NB4 (cell line): ENCODE measurements at places on chromosomes 7 and 10.

DNA sequence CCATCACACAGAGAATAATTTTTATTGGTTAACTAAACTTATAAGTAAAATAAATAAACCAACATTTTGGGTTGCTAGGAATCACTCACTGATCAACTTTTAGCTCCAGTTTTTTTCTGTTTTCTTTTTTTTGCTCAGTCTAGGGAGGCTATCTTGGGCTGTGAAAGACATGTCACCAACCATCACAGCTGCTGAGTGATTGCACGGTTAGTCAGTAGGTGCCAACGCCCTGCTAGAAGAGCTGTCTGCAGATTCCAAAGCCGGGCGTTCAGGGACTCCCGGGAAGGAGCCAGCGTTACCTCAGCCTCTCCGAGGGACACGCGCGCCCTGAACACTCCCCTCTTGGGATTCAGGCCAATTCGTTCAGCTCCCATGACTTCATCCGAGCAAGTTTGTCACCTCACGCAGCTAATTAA is 604 bp upstream of the STAM start:
- no peak for DNase-seq

- no peak for DNase-seq
These were observed 17.4 kb upstream of the SLC35G1 start for GRCh38 chr10:93876381-93876780.

GRCh38 chr7:105680505-105681187 is 99.4 kb upstream of the EFCAB10 start:
- no peak for DNase-seq

GRCh38 chr10:29386342-29386999 is 97.6 kb downstream of the LYZL1 start:
- DNase-seq = peak; percentile 21

GRCh38 chr10:76358743-76359395 is 927.4 kb downstream of the LRMDA start:
- DNase-seq = no peak

DNA sequence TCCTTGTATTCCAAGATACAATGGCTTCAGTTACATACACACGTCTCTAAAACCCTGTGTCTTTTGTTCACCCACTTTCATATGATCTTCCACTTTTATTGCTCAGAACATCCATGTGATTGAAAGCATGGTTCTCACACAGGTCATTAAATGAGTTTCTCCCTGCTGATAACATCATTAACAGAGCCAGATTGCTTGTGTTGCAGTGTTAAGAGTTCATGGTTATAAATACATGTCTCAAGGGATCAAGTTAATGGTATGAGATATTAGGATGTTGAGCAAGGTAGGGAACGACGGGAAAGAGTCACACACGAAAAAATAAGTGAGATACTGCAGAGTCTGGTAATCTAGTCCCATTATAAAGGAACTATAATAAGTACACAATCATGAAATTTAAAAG is 861.5 kb downstream of the SORCS1 start:
- no peak for DNase-seq

- DNase-seq = no peak
These were observed 27.3 kb upstream of the CYP3A5 start for GRCh38 chr7:99707096-99707495.

DNA sequence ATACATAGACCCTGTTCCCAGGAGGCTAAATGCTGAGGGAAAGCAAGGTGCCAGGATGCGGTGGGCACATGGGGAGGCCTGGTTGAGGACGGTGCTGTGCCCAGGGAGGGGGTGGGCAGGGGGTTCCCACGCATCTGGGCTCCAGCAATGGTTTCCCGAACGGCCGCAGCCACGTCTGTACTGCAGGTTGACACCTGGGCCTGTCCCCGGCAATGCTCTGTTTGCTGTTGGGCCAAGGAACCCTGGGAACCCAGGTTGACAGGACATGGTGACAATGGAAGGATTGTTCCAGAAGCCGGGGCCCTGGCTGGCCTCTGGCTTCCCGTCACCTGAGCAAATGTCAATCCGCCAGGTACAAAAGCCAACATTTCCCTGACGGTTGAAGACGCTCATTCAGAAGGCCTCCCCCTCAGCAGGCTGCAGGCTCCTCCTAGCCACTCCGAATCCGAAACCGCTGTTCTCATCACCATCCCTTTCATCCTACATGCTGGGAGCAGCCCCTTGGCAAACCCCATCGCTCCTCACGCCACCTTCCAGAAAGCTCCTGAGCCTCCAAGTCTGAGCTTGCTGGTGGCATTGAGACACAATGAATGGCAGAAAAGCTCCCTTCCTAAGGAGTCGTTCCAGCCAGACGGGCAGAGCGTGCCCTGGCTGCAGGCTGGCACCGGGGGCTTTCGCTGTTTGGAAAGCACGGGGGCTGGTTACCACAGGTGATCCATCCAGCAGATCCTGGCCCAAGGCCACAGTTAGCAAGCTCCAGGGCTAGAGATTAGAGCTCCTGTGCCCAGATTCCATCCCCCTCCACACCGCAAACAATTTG is 31.2 kb downstream of the SPOCK2 start:
- DNase-seq = no peak

- DNase-seq = no peak
These were observed 146.5 kb downstream of the JMJD1C start for GRCh38 chr10:63319231-63319630.

DNA sequence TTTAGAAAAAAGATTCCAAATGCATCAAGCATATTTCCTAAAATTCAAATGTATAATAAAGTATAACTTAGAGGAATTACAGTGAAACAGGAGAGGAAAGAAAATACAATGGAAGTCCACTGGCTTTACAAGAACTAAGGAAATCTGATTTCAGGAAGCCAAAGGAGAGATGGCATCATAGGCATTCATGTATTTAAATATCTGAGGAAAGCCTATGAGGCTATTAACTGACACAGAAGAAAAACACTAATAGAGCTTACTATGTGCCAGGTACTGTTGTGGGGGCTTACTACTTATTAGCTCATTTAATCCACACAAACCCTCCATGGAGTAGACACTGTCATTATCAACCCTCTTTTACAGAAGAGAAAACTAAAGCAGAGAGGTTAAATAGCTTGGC is 92.2 kb downstream of the SRPK2 start:
- DNase-seq = no peak

DNA sequence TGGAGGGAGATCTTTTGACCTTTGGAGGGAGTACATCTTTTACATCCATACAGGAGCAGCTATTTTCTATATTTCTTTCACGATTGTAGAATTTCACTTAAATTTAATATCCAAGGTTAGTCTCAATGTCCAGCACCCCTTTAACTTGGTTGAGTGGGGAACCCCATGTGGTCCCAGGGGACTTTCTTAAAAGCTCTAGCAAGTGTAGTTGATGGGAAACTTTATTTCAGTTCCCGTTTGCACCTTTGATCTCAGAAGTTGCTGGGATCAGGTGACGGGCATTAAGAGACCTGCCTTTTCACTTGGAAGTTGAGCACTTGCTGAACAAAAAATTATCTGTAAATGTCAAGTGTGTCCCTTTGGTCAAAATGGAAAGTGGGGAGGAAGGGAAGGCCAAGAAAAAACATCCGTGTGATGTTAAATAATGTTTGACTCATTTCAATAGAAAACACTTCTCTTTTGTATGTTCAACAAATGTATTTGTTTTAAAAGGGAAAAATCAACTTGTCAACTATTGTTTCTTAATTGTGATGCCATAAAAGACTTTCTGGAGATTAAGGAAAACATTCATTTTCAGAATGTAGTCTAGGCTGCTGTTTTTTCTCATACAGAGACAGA is 370.1 kb upstream of the GALNT17 start:
- no peak for DNase-seq

DNA sequence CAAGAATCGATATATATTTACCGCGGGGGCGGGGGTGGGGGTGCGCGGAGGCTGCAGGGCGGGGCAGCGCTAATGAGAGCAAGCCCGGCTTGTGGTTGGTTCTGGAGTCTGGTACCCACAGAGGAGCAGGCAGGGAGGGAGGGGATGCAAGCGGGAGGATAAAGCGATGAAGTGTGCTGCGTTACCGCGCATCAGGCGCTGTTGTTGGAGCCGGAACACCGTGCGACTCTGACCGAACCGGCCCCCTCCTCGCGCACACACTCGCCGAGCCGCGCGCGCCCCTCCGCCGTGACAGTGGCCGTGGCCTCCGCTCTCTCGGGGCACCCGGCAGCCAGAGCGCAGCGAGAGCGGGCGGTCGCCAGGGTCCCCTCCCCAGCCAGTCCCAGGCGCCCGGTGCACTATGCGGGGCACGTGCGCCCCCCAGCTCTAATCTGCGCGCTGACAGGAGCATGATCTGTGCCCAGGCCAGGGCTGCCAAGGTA is at the start of gene HECW1:
Gene HECW1, plus strand, starts transcription at position 189 of the 482 bp plus-strand sequence. CDS start 131,259 bp downstream, outside the sequence.
- DNase-seq = no peak

GRCh38 chr7:24325708-24326107 is 41.7 kb downstream of the NPY start:
- no peak for DNase-seq

DNA sequence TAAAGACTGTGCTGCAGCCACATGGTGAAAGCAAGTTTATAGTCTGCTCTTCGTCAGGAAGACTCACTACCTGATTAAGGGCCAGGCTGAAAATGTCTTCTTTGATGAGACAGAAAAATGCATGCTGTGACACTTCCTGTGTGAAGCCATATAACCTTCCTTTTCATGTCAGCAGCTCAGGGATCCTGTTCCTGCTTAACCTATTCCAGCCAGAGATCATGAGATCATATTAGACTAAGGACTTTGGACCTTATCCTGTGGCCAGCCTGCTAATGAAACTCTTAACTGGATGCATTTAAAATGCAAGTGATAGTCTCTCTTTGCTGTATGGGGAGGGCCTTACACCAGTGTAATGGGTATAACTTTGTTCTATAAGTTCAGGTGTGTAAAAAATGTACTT is 165.2 kb downstream of the PTEN start:
- DNase-seq = peak; percentile 63

GRCh38 chr7:57646901-57647246 is 196.9 kb downstream of the ZNF716 start:
- no peak for DNase-seq

DNA sequence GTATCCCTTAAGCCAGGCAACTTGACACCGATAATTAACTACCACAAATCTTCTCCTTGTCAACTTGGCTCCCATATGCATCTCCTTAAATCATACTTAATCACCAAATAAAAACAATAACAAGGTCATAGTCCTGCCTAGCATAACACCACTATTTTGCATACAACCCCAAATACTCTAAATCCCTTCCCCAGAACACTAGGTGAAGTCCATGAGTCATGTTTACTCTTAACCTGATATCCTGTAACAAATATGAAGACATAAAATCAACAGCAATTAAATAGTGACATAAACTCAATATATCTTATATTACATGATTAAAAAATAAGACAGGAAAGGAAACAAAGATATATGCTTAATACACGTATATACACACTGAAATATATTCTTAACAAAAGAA is 362.0 kb downstream of the ETV1 start:
- DNase-seq = no peak

DNA sequence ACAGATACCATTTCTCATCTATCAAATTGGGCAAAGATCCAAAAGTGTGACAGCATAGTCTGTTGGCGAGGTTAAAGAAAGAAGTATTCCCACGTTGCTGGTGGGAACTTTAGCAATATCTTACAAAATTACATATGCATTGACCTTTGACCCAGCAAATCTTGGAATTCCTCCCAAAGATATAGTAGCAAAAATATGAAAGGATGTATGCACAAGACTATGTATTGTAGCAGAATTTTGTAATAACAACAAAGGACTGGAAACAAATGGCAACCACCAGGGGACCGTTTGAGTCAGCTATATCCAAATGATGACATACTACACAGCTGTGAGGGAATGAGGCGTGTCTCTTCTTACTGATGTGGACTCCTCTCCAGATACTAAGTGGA is 50.2 kb downstream of the KCNH2 start:
- peak; percentile 62 for DNase-seq

DNA sequence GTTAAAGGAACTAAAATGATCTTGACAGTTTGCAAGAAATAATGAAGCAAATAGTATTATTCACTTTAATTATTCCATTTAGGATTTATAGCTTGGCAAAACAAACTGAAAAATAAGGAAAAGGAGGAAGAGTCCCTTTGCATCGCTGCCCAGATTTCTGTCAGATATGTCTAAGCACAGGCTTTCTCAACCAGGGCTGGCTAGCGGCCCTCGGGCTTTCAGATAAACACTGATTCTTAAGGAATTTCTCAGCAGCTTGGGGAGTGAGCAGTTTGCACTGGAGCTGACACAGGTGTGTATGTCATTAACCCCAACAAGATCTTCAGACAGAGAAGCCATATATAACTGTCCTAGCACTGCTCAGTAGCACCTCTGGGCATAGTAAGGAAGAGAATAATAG is 47.9 kb upstream of the SEMA3D start:
- no peak for DNase-seq
